Thymus (tissue), 14 donors: ENCODE measurements at places on chromosomes 11 and 22. TPM values are rescaled to one million over a fixed set of nuclear protein-coding genes. Genes with fewer than 3 reads are reported as not detected.

The KIRREL3 gene
- 0.14 TPM for total RNA-seq

The FAM180B gene
- total RNA-seq: not detected

The ENTHD1 gene
- total RNA-seq: 0.85 TPM

The CARD10 gene
- total RNA-seq: 1.1 TPM

The HBE1 gene
- total RNA-seq: 5.5 TPM

The MB gene
- 1.1 TPM for total RNA-seq
